Endothelial cell (in vitro differentiated cells): ENCODE measurements at places on chromosomes 11 and 22.

DNA sequence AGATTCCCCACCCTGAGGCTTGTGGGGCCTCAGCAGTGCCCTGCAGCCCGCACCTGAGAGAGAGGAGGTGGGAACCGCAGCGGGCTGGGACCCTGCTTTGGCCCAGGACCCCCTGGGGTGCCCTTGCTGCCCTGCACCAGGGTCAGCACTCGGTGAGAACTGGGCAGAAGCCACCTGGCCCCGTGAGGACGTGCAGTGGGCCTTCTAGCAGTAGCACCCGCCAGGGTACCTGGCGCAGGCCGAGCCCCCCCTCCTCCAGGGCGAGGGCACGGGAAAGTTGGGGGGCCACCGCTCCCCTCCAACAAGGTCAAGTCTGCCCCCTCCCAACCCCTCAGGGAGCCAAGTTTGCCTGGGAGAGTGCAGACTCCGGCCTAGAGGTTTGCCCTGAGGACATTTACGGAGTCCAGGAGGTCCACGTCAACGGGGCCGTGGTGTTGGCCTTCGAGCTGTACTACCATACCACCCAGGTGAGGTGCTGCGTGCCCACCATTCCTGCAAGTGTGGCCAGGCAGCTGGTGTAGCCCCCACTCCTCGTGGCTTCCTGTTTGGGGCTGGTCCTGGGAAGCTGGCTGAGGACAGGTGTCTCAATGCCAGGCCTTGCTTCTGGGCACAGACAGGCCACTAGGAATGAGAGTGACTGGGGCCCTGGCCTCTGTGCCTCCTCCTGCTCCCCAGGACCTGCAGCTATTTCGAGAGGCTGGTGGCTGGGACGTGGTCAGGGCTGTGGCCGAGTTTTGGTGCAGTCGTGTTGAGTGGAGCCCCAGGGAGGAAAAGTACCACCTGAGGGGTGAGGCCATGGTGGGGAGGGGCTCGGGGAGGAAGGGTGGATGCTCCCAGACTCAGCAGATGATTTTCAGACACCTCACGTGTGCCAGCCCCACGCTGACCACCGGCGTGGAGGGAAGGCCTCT, 3.5 kb downstream of the PGGHG start:
- no peak for DNase-seq

DNA sequence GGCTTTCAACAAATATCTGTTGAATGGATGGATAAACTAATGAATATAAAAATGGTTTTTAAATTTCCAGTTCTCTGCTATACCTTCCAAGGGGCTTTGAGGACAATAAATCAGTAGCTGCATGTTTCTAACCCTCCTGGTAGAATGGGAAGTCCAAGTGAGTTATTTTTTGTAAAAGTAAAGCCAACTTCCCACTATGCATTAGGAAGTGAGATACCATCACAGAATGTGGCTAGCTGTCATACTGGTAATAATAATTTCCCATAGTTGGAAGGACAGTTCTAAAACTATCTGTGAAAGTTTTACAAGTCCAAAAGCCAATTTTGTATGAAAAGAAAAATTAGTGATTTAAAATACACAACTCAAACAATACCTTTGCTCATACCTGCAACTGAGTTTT, 50.0 kb downstream of the TMEM123 start:
- no peak for DNase-seq

DNA sequence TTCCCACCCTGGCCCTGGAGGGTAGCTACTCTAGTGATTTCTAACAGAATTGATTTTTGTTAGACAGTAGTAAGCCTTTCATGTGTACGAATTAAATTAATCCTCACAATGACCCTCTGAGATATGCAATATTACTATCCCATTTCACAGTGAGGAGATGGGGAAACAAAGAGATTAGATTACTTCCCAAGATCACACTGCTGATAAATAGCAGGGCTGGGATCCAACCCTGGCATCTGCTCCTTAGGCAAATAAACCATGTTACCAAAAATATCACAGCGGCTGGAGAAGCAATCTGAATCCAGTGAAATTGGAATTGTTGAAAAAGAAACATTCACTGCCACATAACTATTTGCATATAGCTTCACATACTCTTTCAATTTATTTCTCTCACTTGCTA, 12.8 kb upstream of the CAVIN3 start:
- no peak for DNase-seq

- DNase-seq: no peak
These were observed 19.5 kb downstream of the CNTF start for GRCh38 chr11:58641803-58642581.

GRCh38 chr11:70378506-70379134, 19.7 kb upstream of the CTTN start:
- DNase-seq: no peak

GRCh38 chr11:9789910-9790309, 126.0 kb downstream of the SWAP70 start:
- DNase-seq: no peak

- DNase-seq: no peak
These were observed 477.6 kb downstream of the SOX6 start for GRCh38 chr11:15878756-15879155.

DNA sequence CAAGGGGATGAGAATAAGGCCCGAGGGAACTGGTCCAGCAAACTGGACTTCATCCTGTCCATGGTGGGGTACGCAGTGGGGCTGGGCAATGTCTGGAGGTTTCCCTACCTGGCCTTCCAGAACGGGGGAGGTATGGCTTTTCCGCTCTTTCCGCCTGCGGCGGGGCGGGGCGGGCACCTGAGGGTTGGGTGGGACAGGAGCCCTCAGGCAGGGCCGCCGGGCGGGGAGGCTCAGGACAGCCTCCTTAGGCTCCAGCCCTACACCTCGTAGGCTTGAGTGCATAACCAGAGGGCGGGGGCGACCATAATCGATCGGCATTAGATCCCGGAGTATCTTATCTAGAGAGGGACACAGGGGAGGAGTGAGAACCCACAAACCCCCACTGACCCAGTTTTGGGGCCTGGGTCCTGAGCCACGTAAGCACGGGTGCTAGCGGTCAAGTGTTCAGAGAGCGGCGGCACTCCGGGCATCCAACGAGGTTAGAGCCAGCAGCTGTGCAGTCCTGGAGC, 4.9 kb downstream of the SLC6A5 start:
- DNase-seq: no peak

DNA sequence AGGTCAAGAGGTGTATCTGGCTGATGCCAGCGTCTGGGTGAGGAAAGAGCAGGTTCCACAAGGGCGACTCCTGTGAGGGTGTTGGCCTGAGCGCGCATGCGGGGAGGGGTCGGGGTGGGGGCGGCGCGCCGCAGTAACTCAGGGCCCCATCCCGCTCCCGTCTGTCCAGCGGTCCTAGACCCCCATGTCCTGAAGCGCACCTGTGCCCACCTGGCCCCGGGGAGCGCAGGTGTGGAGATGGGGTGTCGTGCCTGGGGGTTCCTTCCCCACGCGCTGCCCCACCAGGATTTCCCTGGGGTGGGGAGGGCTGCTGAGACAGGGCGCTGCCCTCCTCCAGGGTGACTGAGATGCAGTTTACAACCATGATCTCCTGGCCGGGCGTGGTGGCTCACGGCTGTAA, 20.9 kb downstream of the RNH1 start:
- DNase-seq: no peak

DNA sequence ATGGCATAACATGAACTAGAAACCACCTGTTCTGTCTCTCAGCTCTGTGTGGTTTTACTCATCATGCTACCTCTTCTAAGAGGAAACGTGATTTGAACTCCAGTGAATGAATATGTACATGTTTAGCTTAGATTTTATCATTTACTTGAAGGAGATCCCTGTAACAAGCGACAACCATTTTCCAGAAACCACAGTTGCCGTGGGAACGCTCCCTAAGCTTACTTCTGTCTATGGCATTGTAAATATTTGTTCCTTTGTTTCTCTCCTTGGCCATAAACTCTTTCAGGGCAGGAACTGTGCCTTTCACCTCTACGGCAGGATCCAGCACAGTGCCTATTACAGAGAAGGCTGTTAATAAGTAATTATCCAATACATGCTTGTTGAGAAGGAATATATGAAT, 17.1 kb upstream of the TPH1 start:
- no peak for DNase-seq

DNA sequence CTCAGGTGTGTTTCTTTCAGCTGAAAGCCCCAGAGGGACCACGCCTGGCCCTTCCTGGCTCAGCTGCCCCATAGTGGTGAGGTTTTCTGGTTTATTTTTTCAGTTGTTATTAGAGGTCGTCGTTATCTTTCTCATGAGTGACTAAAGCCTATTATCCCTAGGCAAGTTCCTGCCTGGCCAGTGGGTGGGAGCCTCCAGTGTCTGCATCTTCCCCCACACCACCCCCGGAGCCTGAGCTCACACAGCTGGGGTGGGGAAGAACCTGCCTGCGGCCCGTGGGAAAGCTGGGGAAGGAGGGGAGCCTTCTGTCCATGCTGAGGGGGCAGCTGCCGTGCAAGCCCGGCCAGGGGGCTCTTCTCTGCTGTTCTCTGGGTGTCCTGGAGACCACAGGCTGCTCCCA, 24.3 kb upstream of the PPFIA1 start:
- DNase-seq: no peak

DNA sequence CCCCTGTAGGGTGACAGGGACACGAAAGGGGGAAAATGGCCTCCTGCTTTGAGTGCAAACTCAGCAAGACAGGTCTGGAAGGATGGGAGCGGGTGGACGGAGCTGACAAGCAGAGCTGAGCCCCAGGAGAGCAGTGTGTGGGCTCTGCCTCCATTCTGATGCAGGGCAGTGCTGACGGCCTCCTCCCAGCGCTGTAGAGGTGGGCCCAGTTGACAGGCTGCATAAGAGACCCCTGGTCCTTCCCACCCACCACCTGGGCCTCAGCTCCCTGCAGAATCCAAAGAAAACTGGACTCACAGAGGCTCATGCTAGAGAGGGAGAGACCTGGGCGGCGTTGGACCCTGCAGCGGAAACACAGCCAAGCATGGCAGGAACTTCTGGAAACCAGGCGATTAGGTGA, 1113.4 kb downstream of the BRD1 start:
- DNase-seq: no peak

GRCh38 chr11:122375687-122376399, 259.8 kb upstream of the BLID start:
- DNase-seq: no peak

GRCh38 chr22:34808618-34809017, 257.3 kb upstream of the ISX start:
- no peak for DNase-seq

DNA sequence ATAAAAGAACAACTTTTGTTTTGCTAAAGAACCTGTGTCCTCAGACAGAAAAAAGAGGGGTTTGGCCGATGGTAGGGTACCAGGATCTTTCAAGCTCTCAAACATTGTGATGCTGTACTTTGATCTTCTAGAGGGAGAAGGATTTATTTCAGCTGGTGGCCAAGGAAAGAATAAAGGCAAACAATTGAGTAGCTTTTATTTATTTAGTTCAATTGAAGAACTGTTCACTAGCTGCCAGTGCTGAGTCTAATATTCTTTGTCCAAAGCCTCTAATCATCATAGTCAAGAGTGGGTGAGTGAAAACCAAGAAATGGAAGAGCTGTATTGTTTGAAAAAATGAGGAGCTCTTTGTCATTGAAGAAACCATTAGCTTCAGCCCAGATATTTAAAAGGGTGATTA, 138.4 kb downstream of the FAT3 start:
- DNase-seq: no peak

- DNase-seq: peak; percentile 8
These were observed 31.6 kb downstream of the MARK2 start for GRCh38 chr11:63870351-63871140.

DNA sequence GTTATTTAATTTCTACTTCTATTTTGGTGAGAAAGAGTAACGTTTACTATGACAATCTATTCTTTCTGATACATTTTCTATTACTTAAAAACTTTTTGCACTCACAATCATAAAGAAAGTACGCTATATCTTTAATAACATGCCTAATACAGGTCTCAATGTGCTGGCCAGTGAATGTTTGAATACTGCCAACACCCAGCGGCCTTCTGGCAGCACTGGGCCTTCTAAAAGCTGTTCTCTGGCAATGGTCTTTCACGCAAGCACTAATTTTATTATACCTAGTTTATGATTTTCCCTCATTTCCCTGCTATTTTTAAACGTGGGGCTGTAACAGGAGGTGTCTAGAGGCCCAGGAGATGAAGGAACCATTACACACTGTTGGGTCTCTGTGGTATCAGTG, 349.8 kb upstream of the PITPNB start:
- no peak for DNase-seq

DNA sequence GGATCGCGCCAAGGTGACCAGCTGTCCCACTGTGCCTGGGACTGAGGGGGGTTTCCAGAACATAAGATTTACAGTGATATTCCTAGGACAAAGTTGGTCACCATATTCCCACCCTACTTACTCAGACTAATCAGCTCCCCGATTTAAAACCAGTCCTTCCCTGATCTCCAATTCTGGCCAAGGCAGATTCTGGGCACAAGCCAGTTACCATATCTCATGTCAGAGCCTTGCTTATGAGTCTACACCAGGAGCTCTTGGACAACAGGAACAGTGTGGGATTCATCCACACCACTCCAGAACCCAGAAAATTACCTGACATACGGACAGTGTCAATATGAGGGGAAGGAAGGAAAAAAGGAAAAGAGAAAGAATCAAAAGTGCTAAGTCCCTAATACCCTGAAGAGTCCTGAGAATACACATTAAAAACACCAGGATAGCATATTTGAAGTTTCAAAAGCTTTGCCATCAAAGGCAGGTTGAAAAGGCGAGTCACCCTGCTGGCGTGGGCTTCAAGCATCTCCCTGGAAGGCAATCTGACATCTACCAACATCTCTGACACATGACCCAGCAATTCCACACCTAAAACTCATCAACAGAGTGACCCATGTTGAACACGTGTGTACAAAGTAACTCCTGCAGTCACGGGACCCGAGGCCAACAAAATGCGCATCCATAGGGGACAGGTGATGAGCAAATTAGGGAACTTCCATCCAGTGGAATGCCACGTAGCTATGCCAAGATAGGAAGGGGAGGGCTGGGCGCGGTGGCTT, 8.0 kb upstream of the IL2RB start:
- DNase-seq: no peak

DNA sequence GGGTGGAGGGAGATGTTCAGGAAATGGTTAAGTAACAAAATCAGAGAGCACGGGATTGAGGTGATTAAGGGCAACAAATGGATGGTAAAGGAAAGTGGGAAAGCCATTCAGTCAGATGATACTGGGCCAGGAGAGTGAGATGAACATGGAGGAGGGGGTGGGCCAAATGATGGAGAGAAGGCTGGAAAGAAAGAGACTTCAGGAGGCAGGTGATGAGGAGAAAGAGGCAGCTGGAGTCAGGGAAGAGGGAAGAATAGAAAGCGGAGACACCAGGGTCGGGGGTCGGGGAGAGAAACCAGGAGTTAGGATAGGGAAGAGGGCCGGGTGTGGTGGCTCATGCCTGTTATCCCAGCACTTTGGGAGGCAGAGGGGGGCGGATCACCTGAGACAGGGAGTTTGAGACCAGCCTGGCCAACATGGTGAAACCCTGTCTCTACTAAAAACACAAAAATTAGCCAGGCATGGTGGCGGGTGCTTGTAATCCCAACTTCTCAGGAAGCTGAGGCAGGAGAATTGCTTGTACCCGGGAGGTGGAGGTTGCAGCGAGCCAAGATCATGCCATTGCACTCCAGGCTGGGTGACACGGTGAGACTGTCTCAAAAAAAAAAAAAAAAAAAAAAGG, 4.7 kb upstream of the KDM2A start:
- DNase-seq: no peak

GRCh38 chr11:99973993-99974392, 713.1 kb upstream of the ARHGAP42 start:
- no peak for DNase-seq

GRCh38 chr22:26579331-26579886, 10.5 kb downstream of the TPST2 start:
- DNase-seq: no peak

GRCh38 chr11:1126935-1127663, 30.7 kb upstream of the MUC5AC start:
- peak; percentile 2 for DNase-seq
